Activated CD4-positive, CD25-positive, alpha-beta regulatory T cell treated with anti-CD3 and anti-CD28 coated beads, Interleukin-2, amount 50 U/mL, for 24 hours (primary cell): ENCODE measurements at places on chromosomes 6 and 20.

DNA sequence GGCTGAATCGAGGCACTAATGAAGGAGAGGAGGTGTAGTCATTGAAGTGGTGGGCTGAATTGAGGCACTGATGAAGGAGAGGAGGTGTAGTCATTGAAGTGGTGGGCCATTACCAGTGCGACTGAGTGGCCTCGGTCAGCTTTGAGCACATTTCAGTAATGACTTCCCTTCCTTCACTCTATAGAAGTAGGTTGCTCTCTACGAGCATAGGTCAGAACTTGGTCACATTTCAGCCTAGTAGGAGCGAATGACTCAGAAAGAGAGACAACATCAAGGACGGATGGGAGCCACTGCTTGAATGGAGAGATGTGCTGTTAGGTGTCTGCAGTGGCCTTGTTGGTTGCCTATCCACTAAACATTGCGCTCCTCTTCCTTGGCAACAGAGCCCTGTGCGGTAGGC is 39.5 kb downstream of the ZDHHC14 start:
- no peak for ATAC-seq

GRCh38 chr20:43536817-43537440 is 21.9 kb upstream of the SGK2 start:
- ATAC-seq = no peak

GRCh38 chr6:33241968-33242367 is 29.7 kb downstream of the VPS52 start:
- ATAC-seq = peak; percentile 89

- no peak for ATAC-seq
Measured at GRCh38 chr6:64792534-64792933, 914.5 kb downstream of the EYS start.

DNA sequence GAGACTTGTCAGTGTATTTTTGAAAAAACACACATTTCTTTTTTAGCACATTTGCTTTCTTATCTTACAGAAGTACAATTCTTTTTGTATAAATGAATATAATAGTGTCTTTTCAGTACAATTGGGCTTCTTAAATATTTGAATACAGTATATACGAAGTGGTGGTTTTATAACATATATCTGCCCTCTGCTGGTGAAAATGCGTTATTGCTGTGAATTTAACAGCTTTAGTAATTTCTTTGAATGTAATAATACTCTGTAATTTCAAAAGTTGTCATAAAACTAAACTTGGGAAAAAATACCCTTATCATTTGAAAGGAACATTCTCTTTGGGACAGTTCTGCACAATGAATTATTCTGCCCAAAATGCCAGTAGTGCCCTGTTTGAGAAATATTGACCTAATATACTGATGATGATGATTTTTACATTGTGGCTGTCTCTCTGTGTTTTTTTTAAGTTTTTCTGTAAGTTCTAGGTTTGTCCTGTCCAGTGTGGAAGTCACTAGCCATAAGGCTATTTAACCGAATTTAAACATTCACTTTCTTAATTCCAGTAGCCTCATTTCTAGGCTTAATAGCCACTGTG is 19.0 kb downstream of the SMAP1 start:
- ATAC-seq = no peak

GRCh38 chr20:9457136-9457535 is 57.3 kb upstream of the LAMP5 start:
- ATAC-seq = no peak

DNA sequence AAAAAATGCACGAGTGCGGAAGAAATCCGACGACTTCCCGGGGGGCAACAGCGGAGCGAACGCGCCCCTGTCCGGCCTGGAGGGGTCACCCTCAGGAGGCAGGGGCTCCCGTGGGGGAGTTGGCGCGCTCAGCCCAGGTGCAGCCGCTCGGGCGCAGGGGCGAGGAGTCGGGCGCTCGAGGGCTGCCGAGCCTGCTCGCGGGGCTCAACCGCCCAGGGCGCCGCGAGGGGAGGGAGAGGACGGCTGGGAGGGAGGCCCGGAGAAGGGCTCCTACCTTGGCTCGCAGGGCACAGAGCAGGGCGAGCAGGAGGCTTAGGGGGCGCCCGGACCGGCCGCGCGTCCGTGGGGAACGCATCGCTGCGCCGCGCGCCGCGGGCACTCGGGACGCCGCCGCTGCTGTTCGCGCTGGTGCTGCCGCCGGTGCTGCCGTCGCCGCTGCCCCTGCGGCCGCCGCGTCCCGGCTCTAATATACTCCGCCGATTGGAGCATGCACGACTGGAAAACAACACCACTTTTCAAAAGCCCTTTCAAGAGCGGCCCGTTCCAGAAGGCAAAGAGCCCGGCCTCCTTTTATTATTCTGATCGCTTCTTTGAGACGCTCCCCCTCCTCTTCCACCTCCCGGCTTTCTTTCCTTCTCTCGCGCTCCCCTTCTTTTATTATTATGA is 490 bp downstream of the JAG1 start:
- no peak for ATAC-seq

GRCh38 chr6:98286620-98287019 is 547.8 kb upstream of the POU3F2 start:
- ATAC-seq = no peak

DNA sequence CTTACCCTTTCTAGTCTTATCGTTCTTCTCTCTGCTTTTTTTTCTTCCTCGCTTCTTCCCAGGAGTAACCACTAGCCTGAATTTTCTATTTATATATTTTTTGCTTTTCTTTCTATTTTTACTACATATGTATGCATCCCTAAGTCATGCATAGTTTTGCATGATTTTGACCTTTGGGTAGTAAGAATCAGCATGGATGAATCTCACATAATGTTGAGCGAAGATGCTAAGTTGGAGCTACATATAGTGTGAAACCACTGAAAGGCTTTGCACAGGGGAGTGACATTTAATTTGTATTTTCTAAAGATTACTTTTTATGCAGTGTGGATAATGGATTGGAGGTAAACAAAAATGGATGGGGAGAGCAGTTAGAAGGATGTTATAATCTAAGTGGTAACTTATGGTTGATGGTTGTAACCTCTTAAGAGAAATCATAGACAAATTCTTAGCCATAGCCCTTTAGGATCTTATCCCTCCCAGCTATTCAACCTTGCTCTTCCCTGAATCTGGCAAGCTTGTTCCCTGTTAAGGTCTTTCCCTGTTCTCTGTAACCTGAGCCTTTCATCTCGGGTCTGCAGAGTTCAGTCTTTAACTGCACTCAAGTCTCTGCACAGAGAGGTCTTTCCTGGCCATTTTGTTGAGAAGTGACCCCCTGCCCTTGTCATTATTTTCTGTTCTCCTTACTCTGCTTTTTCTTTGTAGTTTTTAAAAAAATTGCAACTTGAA is 18.0 kb downstream of the PEX7 start:
- ATAC-seq = no peak

DNA sequence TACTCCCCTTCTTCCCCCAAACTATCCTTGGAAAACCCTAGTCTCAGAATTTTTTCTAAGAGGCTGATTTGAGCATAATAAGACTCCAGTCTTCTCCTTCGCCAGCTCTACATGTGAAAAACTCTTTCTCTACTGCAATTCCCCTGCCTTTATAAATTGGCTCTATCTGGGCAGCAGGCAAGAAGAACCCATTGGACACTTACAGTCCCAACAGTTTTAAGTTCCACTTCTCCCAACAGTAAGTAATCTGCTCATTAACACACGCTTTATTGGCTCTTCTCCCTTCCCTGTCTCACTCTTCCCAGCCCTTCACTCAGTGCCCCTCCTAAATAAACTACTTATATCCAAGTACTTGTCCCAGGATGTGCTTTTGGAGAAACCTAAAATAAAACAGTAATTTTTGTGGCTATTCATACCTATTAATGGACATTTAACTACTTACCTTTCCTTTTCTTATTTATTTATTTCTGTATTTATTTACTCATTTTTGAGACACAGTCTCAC is 11.1 kb upstream of the DDR1 start:
- ATAC-seq = no peak
